ENCODE measurements at places on chromosomes 5 and 9.

DNA sequence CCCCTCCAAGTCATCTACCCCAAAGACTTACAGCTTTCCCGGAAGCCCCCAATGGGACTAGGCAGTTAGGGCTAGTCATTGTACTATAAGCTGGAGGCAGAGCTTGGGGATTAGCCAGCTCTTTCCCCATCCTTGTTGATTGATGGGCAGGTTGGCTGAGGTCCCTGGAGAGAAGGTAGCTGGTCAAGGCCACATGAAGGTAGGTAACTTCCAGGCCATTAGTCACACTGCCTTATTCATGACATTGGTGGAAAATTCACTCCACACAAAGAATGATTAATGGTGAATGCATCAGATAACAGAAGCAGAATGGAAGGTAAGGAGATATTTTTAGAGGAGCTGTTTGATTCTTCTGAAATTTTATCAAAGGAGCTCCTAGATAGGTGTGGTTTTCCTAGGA is 49.5 kb upstream of the TGFBR1 start:
- DNase-seq: no peak

DNA sequence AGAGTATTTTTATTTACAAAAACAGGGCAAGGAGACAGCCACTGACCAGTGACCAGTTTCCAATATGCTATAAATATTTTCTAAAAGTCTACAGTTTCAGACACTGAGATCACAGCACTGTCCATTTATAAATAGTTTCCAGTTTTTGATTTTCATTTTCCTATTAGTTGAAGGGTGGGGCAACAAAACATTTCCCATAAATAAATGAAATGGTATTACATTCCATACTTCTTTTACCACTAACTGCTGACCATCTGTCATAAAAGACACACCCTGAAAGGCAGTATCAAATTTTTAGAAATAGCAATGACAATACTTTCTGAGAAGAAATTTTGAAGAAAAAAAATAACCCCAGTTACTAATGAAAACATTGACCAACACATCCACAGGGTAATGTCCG is 126.7 kb downstream of the ARSB start:
- no peak for DNase-seq

- peak; percentile 53 for DNase-seq
Measured at GRCh38 chr9:70044490-70045307, 1.1 kb downstream of the MAMDC2 start.

DNA sequence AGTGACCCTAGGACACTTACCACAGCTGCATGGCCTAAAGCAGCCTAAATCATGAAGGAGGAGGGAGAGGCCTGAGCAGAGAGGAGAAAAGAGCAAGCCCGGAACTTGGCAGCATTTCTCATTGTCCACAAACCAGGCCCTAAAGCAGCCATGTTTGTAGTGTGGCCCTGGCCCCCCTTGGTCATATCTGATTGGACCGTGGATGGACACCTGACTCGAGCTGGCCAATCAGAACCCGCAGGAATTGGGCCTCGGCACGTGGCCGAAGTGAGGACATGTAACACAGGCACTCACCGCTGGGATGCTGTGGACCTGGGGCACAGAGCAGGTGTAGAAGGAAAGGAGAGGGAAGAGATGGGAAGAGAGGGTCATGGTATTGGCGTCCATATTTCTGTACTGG is 56.9 kb downstream of the ASS1 start:
- no peak for DNase-seq

- no peak for DNase-seq
Measured at GRCh38 chr9:82549174-82549821, 513.6 kb downstream of the RASEF start.

DNA sequence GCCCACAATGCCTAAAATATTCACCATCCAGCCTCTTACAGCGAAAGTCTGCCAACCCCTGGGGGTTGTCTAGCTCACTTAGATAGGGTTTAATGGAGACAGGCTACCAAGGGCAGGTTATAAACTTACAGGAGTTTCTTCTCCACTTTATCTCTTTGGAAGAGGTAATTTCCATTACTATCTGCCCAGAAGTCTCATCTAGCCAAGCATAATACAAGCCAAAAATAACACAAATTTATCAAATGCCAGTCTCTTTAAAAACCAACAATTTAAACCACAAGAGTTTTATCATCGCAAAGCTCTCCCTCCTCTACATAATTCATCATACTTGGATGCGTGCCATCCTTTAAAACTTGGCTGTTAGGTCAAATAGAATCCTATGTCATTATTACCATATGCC is 6.2 kb downstream of the RBM22 start:
- peak; percentile 40 for DNase-seq

DNA sequence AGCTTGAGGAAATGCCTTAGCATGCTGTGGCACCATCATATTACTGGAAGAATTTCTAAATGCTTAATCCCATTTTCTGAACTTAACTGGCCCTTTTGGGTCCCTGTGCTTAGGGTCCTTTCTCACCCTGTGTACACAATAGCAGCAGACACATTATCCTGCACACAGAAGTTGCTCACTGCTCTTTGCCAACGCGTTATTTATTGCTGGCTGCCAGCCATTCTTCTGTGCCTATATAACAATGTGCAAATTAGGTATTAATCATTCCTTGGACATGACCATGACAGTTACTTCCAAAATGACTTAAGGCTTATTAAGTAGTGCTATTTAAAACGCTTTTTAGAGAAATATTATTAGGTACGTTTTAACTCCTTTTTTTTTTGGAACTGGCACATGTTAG is 134.7 kb downstream of the FBN2 start:
- no peak for DNase-seq

All from hematopoietic multipotent progenitor cell (in vitro differentiated cells).